ENCODE measurements at places on chromosomes 11 and 22.

- DNase-seq, result no peak
Observed at GRCh38 chr22:46761017-46761416, 1.4 kb upstream of the TBC1D22A start.

GRCh38 chr11:86495351-86495750 is 120.7 kb downstream of the CCDC81 start:
- DNase-seq, result no peak

DNA sequence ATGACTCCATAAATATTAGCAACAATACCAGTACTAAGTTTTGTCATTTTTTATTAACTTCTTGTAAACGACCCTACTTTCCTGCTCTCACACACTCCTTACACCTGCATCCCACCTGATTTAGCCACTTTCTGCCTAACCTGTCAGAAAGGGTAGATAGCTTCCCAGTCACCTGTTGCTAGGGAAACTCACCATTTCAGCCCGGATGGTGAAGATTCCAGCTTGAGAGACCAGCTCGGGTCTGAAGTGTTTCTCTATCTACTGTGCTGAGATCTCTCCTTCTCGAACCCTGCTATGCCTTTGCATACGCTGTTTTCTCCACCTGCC is at the start of gene PARVG:
Gene PARVG (plus strand): TSS at position 220 of the 327 bp plus-strand sequence. CDS start 2,405 bp downstream, outside the sequence.
- DNase-seq, result no peak

- DNase-seq, result no peak
Observed at GRCh38 chr22:45192701-45193187, 29.0 kb downstream of the NUP50 start.

DNA sequence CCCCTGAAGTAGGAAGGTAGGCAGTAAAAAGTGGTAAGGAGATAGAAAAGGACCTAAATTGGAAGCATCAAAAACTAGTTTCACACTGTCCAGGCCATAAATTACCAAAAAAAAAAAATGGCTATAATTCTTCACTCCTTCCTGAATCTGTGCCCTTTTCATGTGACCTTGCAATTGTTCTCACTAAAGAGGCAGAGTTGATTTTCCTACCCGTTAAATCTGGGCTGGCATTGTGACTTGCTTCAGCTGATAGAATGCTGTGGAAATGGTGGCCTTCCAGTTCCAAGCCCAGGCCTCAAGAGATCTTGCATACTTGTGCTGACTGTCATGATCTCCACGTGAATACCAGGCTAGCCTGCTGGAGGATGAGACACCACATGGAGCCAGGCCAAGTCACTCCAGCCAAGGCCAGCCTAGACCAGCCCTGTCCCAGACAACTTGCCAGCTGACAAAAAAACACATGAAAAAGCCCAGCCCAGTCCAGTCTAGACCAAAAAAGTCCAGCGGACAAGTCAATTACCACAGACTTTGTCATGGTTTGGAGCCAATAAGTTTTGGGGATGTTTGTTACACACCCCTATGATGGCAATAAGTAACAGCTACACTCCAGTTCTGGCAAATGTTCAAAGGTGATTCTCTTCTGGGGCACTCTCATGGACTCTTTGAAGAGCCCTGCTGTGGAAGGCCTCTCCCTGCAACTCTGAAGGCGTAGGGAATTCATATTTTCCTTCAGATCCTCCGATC is 51.4 kb upstream of the NUP50 start:
- DNase-seq, result no peak

GRCh38 chr22:31474743-31475142 is 14.9 kb downstream of the EIF4ENIF1 start:
- no peak for DNase-seq

GRCh38 chr22:44604455-44604854 is 97.5 kb upstream of the PRR5 start:
- no peak for DNase-seq

- DNase-seq, result no peak
Observed at GRCh38 chr11:74949753-74950137, 679 bp downstream of the SPCS2 start.

- no peak for DNase-seq
Observed at GRCh38 chr11:86062719-86063118, 6.2 kb downstream of the PICALM start.

GRCh38 chr11:119685111-119685746 is 43.8 kb downstream of the NECTIN1 start:
- DNase-seq, result peak; percentile 67

DNA sequence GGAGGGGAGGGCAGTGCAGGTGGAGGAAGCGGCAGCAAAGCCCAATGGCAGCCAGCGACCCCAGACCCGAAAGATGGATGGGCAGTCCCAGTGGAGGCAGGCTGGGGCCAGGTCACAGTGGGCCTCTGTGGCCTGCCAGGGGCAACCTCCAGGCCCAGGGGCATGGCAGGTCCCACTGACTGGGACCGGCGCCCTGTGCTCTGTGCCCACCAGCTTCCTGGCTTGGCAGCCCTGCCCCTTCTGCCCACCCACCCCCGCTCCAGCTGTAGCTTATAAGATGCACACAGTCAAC is 4.3 kb upstream of the KCNK7 start:
- no peak for DNase-seq

GRCh38 chr11:26778000-26778757 is 56.3 kb upstream of the SLC5A12 start:
- DNase-seq, result no peak

GRCh38 chr22:38798496-38798895 is 4.6 kb upstream of the DNAL4 start:
- no peak for DNase-seq

DNA sequence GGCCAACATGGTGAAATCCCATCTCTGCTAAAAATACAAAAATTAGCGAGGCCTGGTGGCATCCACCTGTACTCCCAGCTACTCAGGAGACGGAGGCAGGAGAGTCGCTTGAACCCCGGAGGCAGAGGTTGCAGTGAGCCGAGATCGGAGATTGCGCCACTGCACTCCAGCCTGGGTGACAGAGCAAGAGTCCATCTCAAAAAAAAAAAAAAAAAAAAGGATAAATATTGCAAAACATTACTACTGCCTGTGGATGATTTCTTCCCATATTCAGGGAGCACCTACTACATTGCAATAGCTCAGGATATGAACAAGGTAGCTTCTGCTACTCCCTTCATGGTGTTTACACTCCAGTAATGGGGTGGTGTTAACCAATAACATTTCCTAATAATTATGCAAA is 980.6 kb downstream of the NTM start:
- DNase-seq, result no peak

DNA sequence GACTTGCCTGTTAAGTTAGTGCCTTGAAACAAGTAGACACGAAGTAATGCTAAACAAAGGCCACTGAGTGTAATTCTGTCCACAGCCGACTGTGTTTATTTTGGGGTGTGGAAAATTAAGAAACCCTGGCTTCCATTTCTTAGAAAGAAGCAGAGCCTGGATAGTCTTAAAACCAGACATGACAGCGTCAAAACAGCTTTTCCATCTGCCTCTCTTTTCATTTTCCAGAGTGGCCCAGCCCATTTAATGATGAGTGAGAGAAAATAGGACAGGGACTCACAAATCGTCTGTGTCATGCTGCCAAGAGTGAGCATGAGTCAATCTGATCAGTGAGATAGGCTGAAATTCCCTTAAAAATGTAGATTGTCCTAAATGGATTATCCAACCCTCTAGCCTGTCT is 485.9 kb downstream of the JRKL start:
- no peak for DNase-seq

GRCh38 chr11:128198216-128198772 is 389.1 kb downstream of the ETS1 start:
- no peak for DNase-seq

DNA sequence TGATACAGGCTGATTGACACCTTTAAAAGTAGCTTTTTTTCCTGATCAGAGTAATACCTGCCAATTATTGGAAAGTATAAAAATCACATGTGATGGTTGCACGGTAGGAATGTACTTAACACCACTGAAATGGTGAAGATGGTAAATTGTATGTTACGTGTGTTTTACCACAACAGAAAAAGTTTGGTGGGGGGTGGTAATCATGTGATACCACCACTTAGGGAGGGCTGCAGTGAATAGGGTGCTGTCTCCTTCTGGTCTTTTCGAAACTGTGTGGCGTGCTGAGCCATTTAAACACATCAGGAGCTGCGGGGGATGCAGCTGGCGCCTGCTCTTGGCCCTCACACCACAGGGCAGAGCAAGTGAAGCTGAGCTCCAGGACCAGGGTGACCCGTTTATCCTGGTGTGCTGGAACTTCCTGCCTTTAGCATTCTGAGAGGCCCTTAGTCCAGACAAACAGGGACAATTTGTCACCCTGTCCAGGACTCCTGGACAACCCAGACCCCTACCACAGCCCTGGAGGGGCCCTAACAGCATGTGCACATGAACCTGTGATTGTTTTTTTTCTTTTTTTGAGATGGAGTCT is 2.6 kb downstream of the SYNGR1 start:
- no peak for DNase-seq

DNA sequence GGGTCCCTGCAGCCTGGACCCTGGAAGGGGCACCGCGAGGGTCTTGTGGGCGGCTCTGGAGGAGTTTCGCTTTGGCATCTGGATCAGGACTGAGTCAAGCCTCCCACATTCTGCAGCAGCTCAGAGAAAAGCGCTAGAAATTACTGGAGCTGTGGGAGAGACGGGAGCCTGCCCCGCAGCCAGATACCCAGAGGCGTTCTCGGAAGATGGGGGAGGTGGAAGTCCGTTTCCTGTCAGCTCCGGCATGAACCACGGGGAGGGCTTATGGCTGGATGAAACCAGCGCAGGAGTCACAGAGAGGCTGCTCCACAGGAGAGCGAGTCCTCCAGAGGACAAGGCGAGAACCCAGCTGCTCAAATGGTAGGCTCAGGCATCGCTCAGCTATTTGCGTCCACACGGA is 379.3 kb downstream of the OPCML start:
- no peak for DNase-seq

GRCh38 chr11:88178191-88178590 is 2.9 kb upstream of the RAB38 start:
- DNase-seq, result no peak

GRCh38 chr11:2576549-2576948 is 123.2 kb downstream of the KCNQ1OT1 start:
- no peak for DNase-seq

- DNase-seq, result no peak
Observed at GRCh38 chr22:18024276-18024939, at the start of gene MICAL3. Gene MICAL3, minus strand, starts transcription at chr22:18024561. Its CDS starts 117,749 bp downstream, at chr22:17906812.

- DNase-seq, result no peak
Observed at GRCh38 chr11:108524422-108524821, 26.2 kb upstream of the POGLUT3 start.

GRCh38 chr11:126834149-126834548 is 166.4 kb downstream of the KIRREL3 start:
- DNase-seq, result no peak

- DNase-seq, result no peak
Observed at GRCh38 chr11:119921571-119921970, 192.6 kb upstream of the NECTIN1 start.

GRCh38 chr22:48588878-48589450 is 1238.7 kb downstream of the BRD1 start:
- DNase-seq, result peak; percentile 56

DNA sequence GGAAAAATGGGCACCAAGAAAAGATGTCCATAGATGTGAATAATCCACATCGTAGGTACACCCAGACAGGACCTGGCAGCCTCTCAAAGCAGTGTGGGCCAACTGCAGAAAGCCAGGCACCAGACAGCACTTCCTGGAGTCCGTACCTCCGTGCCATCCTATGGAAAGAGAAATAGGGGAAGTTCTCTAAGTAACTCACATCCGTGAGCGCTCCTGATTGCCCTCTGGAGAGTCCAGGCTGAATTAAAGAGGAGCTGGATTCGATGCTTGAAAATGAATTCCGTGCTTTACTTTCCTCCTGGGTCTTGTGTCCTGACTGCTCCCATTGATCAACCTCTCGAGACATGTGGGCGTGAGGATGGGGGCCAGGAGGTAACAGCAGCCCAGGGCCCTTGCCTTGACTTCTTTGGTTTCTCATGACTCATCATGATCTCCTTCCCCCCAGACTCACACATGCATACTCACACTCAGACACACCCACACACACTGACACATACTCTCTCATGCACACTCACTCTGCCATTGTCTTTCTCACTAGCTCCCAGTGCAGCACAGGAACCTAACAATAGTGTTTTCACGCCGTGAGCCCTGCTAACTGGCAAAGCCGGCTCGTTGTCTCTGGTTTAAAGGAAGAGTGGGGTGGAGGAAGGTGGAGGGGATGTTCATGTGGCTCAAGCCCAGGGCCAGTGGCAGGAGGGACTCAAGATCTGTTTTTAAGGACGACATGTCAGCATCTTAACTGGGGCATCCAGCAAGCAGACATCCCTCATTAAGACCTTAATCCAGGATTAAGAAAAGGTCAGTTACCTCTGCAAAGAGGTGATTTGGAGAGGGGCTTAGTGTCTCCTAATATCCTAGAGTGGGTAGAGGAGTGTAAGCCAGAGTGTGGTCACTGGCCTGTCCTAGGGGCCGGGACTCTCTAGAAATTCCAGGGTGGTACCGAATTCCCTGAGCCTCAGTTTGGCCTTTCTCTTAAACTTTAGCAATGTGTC is 104.2 kb downstream of the SCN3B start:
- no peak for DNase-seq

DNA sequence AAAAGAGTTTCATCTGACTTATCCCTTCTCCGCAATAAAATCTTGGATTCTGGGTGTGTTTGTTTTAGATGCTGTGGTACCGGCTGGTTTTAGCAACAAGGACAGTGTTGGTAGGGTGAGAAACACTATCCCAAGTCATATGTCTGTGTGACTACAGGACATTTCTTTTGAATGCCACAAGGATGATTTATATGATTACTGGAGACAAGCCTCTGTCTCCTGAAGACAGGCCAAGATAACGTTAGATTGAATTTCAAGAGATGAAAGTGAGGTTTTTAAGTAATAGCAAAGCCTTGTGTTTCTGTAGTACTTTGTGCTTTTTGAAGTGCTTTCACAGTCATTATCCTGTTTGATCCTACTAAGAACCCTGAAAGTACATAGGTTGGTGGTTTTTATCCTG is 101.6 kb downstream of the COMMD9 start:
- no peak for DNase-seq

GRCh38 chr11:117172724-117173421 is 5.7 kb upstream of the SIDT2 start:
- DNase-seq, result no peak

DNA sequence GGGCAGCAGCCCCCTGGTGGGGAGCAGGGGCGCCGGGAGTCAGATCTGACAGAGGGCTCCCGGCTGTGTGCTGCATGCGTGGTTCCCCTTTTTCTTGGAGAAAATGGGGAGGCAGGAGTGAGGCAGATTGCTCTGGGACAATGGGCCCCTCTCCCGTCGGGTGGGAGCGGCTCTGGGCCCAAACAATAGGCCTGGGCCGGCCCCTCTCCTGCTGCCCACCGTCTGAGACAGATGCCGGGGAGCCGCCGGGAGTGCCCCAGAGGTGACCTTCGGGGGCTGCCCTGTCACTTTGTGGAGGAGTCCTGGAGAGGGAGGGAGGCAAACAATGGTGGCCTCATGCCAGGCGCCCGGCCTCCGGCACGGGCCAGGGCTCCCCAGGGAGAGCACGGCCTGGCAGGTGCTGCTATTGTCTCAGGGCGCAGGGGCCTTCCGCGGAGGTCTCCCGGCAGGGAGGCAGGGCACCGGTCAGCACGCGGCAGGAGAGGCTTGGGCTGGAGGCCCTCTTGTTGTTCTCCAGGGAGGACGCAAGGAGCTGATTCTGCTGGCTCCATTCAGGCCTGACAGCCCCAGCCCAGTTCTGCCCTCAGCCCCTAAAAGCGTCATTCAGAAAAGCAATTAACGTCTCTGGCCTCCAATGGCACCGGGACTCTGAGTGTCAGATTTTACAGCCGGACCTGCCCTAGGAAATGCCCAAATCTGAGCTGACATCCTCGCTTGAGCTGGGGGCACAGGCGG is 44.8 kb downstream of the SMIM38 start:
- no peak for DNase-seq

GRCh38 chr22:19715188-19715930 is 1.1 kb downstream of the SEPTIN5 start:
- DNase-seq, result no peak

GRCh38 chr22:41076857-41077256 is 15.5 kb upstream of the EP300 start:
- no peak for DNase-seq
